Ureter (tissue), 1 donor: ENCODE measurements at places on chromosomes 5 and 9.
A peak's percentile ranks its signal among the peaks of the same experiment; 100 is the strongest.

- no peak for DNase-seq
These were observed 78.6 kb upstream of the KLF9 start for GRCh38 chr9:70493029-70493428.

GRCh38 chr5:126680191-126680817, 79.6 kb downstream of the PHAX start:
- DNase-seq: no peak

GRCh38 chr5:139747583-139748504, 47.8 kb upstream of the PSD2 start:
- DNase-seq: peak; percentile 56

DNA sequence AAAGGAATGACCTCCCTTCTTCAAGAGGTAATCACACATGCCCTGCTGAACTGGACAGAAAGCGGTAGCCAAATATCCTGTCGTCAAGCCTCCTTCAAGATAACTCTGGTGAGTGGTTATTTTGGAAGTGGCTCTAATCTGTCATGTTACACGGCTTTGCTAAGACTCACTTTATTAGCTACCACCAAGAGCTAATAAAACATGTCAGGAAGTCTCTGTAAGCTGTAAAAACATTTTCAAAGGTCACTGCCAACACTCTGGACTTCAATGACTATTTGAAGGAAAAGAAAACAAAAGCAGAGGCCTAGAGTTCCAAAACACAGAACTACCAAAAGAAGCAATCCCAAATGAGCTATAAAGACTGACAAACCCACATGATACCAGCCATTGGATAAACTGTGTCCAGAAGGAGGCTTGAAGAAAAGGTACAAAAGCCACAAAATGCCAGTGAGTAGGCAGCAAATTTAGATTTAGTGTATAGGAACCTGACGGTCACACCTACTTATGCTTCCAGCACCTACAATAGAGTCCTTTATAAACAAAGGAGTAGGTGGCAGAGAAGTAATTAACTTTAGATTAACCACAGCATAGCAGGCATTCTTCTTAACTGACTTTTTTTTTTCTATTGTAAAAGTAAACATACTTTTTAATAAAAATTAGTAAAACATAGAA, 97.3 kb upstream of the EQTN start:
- DNase-seq: no peak

DNA sequence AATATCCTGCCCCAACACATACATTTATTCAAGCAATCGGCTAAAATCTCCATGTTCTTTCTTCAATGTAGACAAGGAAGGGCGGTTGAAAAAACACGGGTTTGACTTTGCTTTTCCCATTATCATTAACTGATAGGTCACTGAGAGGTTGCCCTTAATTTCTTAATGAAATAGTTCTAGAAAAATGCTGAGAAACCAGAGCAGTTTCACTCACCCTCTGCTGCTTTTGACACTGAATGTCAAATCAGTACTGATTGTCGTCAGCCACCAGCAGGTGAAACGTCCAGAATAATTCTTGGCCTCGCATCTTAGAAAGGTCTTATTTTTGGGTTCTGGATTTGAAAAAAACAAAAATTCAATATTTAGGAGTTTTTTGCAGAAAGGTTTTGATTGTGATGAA, 8.1 kb downstream of the IL12B start:
- DNase-seq: no peak

GRCh38 chr5:97119007-97119390, 23.4 kb downstream of the LIX1 start:
- no peak for DNase-seq

- DNase-seq: no peak
These were observed 297.2 kb downstream of the DRD1 start for GRCh38 chr5:175146733-175147132.

DNA sequence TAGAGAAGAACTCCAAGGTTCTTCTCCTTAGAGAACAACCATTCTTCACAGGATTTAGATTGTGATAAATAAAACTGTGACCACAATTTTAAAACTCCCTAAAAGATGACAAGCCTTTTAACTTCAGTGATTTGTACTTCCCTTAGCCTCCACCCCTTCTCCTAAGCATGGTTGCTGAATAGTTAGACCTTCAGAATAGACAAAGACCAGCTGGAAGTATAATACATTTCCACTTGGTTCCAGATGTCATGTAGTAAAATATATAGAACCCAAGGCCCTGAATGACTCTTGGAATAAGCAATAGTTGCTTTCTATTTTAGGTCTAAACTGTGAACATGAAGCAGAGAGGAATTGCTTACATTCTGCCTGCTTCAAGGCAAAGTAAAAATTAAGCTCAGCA, 208.7 kb downstream of the ARRDC3 start:
- DNase-seq: no peak

DNA sequence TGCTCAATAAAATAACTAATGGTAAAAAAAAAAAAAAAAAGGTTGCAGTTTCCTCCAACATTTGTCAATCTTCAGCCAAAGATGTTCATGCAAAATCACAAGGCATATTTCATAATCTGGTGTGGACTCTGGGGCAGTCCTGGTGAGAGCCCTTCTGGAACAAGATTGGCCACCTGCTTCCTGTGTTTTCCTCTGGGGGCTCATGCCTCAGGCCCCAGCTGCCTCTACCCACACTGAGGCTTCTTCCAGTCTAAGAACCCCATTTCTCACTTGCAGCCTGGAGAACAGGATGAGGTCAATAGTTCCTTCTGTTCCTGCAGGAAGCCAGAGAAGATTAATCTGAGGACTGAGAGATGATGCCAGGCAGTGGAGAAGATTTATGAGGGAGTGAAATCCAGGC, 492.6 kb upstream of the BRINP1 start:
- DNase-seq: no peak

GRCh38 chr5:55852503-55852902, 1.3 kb downstream of the IL31RA start:
- no peak for DNase-seq

GRCh38 chr5:4984461-4984860, 155.7 kb upstream of the ADAMTS16 start:
- DNase-seq: no peak

DNA sequence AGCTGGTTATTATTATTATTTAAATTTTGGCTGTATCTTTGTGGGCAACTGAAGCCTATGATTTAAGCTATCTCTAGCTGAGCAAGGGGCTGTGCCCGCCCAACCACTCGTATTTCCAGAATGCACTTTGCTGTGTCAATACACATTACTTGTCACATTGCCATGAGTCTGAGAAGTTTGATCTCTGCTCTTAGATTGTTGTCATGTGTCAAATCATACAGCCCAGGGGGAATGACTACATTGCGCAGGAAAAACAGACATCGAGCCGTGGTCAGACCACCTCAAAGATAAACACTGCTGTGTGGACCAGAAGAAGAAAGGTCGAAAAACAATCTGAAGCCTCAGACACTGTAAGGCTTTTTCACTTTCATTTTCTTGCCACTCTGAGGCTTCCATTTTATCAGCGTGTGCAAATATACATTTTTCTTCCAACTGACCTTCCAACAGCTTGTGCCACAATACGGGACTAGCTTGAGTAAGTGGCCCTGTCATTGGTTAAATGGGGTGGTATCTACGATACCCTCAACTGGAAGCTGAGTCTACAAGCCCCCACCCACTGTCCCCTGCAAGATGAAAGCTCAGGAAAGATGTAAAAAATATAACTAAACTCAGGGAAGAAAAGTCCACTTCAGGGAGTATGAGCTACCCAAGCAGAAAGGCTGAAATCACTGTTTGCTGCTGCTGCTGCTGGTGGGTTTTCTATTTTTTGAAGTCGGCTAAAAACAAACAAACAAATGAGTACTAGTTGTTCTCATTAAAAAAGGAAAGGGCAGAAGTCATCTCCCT, 603.0 kb downstream of the BNC2 start:
- no peak for DNase-seq

- DNase-seq: no peak
These were observed 9.7 kb downstream of the NOL8 start for GRCh38 chr9:92315456-92315855.

GRCh38 chr5:58013542-58014258, 446.2 kb downstream of the PLK2 start:
- no peak for DNase-seq

DNA sequence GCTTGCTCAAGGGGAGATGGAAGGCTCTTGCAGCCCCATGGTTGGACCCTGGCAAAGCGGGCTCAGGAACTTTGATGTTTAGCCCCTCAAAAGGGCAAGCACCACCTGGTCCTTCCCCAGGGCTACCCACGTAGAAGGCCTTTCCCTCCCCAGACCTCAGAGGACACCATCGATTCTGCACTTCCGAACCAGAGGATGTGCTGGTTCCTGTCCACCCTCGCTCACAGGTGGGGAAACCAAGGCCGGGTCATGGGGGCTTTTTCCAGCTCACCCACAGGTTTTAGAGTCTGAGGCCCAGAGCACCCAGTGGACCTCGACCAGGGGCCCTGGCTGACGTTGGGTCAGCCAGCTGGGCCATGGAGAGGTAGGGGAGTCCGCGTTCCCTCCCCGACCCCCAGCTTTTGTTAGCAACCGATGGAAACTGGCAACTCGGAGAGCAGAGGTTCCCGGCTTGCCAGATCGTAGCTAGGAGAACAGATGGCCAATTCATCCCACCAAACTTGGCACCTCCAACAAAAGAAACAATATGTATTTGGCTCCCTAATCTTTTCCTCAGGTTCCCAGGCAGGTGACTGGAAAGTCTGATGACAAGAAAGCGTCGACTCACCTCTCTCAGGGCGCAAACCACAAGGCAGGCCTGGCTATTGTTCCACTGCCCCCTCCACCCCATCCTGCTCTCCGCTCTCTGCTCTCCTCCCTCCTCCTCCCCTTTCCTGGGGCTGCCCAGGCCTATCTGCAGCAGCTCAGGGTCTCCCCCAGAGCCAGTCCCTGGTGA, 167.6 kb upstream of the SMIM23 start:
- no peak for DNase-seq

DNA sequence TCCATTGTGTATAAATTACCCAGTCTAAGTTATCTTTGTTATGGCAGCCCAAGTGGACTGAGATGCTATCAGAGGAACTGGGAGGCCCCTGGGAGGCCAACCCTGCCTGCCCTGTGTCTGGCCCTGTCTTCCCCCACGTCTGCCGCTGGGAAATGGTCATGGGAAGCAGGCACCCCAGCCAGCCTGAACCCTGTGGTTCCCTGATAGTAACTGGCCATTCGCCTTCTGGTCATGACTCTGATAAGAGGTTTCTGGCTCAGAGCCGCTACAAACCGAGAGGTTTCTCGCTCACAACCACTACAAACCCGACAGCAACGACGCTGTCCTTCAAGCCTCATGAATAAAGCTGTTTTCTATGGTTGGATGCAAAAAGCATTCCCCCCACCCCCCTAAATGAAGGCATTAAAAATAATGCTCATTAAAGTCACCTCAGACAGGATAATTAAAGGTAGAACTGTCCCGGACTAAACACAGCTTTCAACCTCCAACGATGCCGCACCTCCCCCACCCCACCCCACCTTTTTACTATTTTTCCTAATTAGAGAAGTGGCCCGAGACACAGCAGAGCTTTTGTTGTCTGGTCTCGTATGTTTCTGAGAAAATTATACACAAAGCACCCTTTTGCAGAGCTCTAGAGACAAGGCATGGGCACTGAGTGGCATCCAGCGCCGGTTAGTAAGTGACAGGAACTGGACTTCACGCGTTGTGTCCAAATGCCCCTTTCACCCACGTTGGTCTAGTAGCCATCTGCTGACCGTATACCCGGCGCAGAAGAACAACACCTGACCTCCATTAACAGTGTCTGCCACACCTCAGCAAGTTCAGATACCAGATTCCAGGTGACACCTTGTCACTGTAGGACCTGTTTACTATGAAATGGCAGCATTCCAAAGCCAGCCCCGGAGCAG, 140.8 kb downstream of the COL23A1 start:
- DNase-seq: peak; percentile 3

- no peak for DNase-seq
These were observed 9.9 kb upstream of the EGR1 start for GRCh38 chr5:138455232-138455930.

DNA sequence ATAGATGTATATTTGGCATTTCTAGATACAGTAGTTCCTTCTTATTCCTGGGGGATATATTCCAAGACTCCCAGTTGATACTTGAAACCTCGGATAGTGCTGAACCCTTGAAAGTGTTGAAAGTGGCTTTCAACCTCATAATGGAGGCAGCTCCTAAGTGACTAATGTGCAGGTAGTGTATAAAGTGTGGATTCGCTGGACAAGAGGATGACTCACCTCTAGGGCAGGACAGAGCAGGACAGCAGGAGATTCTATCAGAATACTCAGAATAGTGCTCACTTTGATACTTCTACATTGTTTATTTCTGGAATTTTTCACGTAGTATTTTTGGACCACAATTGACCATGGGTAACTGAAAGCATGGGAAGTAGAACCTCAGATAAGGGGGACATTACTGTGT, 1138.9 kb upstream of the WWC1 start:
- no peak for DNase-seq

- no peak for DNase-seq
These were observed 382.6 kb upstream of the DAP start for GRCh38 chr5:11143456-11144267.

DNA sequence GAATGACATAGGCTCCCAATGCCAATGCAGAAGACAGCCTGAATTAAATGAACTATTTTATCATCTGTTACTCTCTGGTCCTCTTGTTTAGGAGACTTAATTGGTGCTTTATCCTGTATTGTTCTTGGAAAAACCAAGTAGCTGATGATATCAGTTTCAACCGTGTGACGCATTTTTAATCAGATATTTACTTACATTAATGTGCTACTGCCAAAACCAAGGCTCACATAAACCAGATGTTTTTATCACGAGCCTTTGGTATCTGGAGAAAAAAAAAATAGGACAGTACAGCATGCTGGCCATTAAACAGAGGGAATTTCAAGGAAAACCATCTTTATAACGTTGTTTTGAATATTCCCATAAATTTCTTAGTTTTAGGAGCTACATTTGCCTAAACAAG, 90.1 kb downstream of the ICE1 start:
- DNase-seq: no peak

DNA sequence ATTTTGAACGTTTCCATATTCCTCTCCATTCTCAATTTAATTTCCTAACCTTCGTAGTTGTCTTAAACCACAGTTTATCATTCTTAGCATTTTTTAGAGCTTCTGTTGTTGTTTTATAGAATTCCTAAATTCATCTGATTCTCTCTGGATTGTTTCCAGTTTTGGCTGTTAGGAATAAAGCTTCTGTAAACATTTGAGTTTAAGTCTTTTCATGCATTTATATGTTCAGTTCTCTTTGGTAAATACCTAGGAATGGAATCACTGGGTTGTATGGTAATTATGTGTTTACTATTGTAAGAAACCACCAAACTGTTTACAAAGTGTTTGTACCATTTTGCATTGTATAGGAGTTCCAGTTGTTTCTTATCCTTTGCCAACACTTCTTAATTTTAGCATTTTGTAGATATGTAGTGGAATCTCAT, 29.7 kb downstream of the GPR21 start:
- DNase-seq: no peak
